SK-N-SH (cell line): ENCODE measurements at places on chromosomes 12 and 14.

GRCh38 chr12:82688035-82688501 is 1.4 kb downstream of the TMTC2 start:
- peaks cover 13% of the 10 kb centered on the region for H3K36me3 ChIP-seq
- no peaks in the 10 kb centered on the region for H3K4me1 ChIP-seq
- H3K4me3 ChIP-seq, result peak overlapping the region; percentile 96
- DNase-seq, result peak; percentile 15
- no peak overlapping the region for H3K27ac ChIP-seq

GRCh38 chr14:55180434-55180833 is 11.0 kb downstream of the DLGAP5 start:
- no peak overlapping the region for H3K4me3 ChIP-seq
- no peak for DNase-seq
- H3K27me3 ChIP-seq, result no peaks in the 10 kb centered on the region

- H3K36me3 ChIP-seq, result no peaks in the 10 kb centered on the region
- no peaks in the 10 kb centered on the region for H3K27me3 ChIP-seq
- no peak for DNase-seq
- H3K27ac ChIP-seq, result peak overlapping the region; percentile 60
Observed at GRCh38 chr14:67228325-67228984, 12.8 kb upstream of the PALS1 start.

DNA sequence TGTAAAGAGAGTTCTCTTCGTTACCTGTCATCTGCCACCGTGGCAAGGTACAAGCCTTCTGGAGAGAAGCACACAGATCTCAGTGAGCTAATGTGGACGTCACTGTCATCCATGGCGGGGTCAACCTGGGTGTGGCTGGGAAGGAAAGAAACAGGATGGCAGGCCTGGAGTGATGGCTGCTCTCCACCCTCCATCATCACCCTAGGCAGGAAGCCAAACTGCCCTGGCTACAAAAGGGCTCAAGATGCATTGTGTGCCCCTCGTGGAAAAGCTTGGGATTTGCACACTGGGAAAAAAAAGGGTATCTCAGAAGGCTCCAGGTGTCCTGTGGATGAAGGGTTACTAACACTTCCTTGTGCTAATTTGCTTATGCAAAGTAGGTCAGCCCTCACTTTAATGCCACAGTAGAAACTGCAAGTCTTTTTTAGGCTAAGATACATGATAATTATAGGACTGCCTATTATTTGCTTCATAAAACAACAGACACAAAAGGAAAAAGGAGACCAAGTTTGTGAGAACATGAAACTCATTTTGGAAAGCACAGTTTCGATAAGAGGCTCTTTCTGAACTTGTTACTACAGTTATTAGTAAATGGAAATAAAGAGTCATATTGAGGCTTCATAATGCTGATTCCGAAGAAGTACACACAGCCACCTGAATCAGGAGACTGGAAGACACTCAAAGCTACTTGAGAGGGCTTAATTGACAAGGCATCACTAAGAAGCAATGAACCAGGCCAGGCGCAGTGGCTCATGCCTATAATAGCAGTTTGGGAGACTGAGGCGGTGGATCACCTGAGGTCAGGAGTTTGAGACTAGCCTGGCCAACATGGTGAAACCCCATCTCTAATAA is 18.9 kb downstream of the RFC5 start:
- peak overlapping the region; percentile 20; the same call in 1 of the 2 replicates for H3K27ac ChIP-seq
- peaks cover 12% of the 10 kb centered on the region for H3K4me1 ChIP-seq
- H3K36me3 ChIP-seq, result peaks cover 78% of the 10 kb centered on the region
- no peaks in the 10 kb centered on the region for H3K27me3 ChIP-seq
- DNase-seq, result peak; percentile 27

- H3K4me3 ChIP-seq, result no peak overlapping the region
- H3K4me1 ChIP-seq, result peaks cover 14% of the 10 kb centered on the region; the same call in 1 of the 2 replicates
- H3K27ac ChIP-seq, result no peak overlapping the region; the same call in 1 of the 2 replicates
- peak; percentile 32 for DNase-seq
- H3K27me3 ChIP-seq, result no peaks in the 10 kb centered on the region
Observed at GRCh38 chr12:12465522-12465921, 97.1 kb downstream of the DUSP16 start.

GRCh38 chr12:131034631-131035244 is 81.0 kb downstream of the ADGRD1 start:
- DNase-seq, result no peak
- no peak overlapping the region for H3K27ac ChIP-seq
- H3K4me3 ChIP-seq, result no peak overlapping the region
- H3K4me1 ChIP-seq, result peaks cover 9% of the 10 kb centered on the region; the same call in 1 of the 2 replicates
- no peaks in the 10 kb centered on the region for H3K27me3 ChIP-seq

GRCh38 chr12:22228022-22228875 is 106.3 kb downstream of the ST8SIA1 start:
- H3K27ac ChIP-seq, result no peak overlapping the region
- no peaks in the 10 kb centered on the region for H3K36me3 ChIP-seq
- H3K27me3 ChIP-seq, result peaks cover 12% of the 10 kb centered on the region; the same call in 1 of the 2 replicates
- H3K4me1 ChIP-seq, result no peaks in the 10 kb centered on the region

- H3K36me3 ChIP-seq, result peaks cover 3% of the 10 kb centered on the region; the same call in 1 of the 2 replicates
- H3K4me3 ChIP-seq, result peak within 1 kb of the TSS; percentile 89
- peaks cover 14% of the 10 kb centered on the region for H3K4me1 ChIP-seq
- H3K27me3 ChIP-seq, result no peaks in the 10 kb centered on the region
- DNase-seq, result peak; percentile 81
Observed at GRCh38 chr12:124566997-124567672, at the start of gene NCOR2. NCOR2 (minus strand) TSS chr12:124567612; CDS start chr12:124495251, 72,361 bp downstream.

- H3K36me3 ChIP-seq, result no peaks in the 10 kb centered on the region; the same call in 1 of the 2 replicates
- H3K4me1 ChIP-seq, result peaks cover 17% of the 10 kb centered on the region
- no peak for DNase-seq
- H3K4me3 ChIP-seq, result no peak overlapping the region
- no peaks in the 10 kb centered on the region for H3K27me3 ChIP-seq
- no peak overlapping the region for H3K27ac ChIP-seq
Observed at GRCh38 chr14:53034688-53035230, 83.9 kb upstream of the FERMT2 start.

DNA sequence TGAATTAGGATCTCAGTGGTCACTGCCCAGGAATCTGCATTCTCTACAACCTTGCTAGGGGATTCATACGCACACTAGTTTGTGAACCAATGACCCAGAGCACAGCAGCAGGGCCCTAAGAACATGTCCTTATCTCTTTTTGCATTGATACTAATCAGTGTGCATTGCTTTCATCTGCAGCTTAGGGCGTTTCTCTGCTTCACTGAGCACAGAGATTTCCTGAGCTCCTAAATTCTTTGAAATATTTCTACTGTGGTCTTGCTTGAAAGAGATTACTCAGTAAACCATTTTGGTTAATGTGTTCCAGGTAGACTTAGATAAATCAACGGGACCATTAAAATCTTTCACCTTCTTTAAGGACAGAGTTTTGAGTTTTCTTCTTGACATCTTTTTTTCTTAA is 351.3 kb upstream of the KITLG start:
- no peaks in the 10 kb centered on the region for H3K36me3 ChIP-seq
- no peaks in the 10 kb centered on the region for H3K4me1 ChIP-seq
- no peak overlapping the region for H3K27ac ChIP-seq

GRCh38 chr12:108690542-108691174 is 40.7 kb downstream of the CORO1C start:
- H3K27me3 ChIP-seq, result no peaks in the 10 kb centered on the region
- H3K36me3 ChIP-seq, result peaks cover 24% of the 10 kb centered on the region
- peak overlapping the region; percentile 28 for H3K4me3 ChIP-seq
